Activated T-helper 1 cell treated with anti-CD3 and anti-CD28 coated beads, Interleukin-12 subunit alpha, Interleukin-12 subunit beta, Interleukin-2, Interleukin-4 antibody, amounts not matched to agents 30 ng/mL and 10 ng/mL and 1 ng/mL, durations not matched to agents 14 hours and 24 hours and 36 hours (primary cell): ENCODE measurements at places on chromosomes 16 and 17.
A peak's percentile ranks its signal among the peaks of the same experiment; 100 is the strongest.

DNA sequence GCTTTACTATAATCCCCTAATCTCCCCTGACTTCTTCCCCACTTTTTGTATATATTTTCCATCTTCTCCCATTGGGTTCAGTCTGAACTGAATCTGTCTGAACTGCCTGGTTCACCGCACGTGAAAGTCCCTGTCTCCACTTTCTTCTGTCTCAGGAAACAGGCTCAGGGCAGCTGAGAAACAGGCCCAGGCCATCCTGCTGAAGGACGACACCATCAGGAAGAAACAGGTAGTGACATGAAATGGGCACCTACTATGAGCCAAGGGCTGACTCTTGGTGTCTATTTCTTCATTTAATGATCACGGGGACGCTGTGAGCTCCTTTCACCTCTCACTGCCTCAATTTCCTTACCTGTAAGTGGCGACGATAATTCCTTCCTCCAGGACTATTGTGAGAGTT is 90.5 kb upstream of the HSBP1 start:
- H3K4me1 ChIP-seq = no peaks in the 10 kb centered on the region
- DNase-seq = no peak
- H3K36me3 ChIP-seq = no peaks in the 10 kb centered on the region
- H3K4me3 ChIP-seq = no peak overlapping the region
- H3K27me3 ChIP-seq = no peaks in the 10 kb centered on the region

- no peaks in the 10 kb centered on the region for H3K36me3 ChIP-seq
- DNase-seq = no peak
- H3K4me3 ChIP-seq = no peak overlapping the region
Observed at GRCh38 chr16:49875806-49876715, 20.1 kb upstream of the ZNF423 start.

DNA sequence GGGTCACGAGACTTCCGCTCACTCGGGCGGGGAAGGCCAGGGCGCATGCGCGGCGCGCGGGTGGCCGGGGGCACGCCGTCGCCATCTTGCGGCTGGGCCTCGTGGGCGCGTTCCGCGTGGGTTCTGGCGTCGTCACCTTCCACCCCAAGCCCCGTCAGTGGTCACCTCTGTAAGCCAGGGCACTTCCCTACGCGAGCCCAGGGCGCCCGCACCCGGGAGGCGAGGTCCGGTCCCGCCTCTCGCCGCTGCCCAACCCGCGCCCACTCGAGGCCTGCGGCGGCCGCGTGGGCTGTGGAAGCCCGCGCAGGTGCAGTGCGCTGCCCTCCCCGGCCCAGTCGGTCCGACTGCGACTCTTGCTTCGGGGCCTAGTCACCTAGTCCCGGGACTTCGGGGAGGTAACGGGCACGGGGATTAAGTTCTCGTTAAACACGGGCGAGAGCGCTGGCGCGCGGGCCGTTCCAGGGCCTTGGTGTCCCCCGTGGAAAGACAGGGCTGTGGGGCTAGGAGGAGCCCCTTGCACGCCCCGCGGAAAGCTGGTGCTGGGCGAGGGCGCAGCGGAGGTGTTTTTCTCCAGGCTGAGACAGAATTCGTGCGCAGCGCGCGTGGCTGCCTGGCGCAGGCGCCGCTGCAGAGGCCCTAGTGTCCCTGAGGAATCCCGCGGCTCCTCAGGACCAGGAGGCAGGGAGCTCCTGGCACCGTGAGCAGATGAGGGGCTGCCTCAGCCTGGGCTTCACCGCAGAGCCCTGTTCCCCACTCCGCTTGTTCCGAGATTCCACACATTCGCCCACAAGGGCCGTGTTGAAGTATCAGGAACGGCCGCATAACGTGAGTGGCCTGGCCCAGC is 472 bp upstream of the ARHGDIA start:
- peaks cover 13% of the 10 kb centered on the region for H3K36me3 ChIP-seq
- peak; percentile 96 for DNase-seq
- H3K27ac ChIP-seq = peak overlapping the region; percentile 90
- H3K4me1 ChIP-seq = peaks cover 7% of the 10 kb centered on the region
- no peaks in the 10 kb centered on the region for H3K27me3 ChIP-seq

GRCh38 chr17:81241648-81242420 is 2.7 kb downstream of the NDUFAF8 start:
- peaks cover 17% of the 10 kb centered on the region for H3K36me3 ChIP-seq
- peak overlapping the region; percentile 96 for H3K4me3 ChIP-seq
- DNase-seq = peak; percentile 27
